ENCODE measurements at places on chromosomes 3 and 15.

DNA sequence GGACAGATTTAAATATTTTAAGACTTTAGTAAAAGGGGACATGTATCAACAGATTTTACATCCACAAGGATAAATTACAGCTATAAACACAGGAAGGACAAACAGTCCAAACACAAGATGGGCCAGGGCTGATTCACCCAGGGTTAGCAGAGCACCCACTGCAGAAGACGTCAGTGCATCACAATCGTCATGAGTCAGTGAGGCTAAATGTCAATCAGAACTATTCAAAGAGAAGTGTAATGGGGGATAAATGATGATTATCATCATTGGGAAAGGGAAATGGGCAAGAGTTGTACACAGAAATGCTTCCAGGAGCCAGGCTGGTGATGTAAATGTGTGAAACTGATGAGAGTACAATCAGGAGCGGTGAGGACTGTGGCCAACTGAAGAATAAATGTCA, 226.8 kb downstream of the PLCL2 start:
- DNase-seq = no peak

GRCh38 chr3:99128235-99128634, 226.7 kb upstream of the DCBLD2 start:
- DNase-seq = no peak

GRCh38 chr3:49666592-49666991, 7.6 kb upstream of the APEH start:
- DNase-seq = no peak

DNA sequence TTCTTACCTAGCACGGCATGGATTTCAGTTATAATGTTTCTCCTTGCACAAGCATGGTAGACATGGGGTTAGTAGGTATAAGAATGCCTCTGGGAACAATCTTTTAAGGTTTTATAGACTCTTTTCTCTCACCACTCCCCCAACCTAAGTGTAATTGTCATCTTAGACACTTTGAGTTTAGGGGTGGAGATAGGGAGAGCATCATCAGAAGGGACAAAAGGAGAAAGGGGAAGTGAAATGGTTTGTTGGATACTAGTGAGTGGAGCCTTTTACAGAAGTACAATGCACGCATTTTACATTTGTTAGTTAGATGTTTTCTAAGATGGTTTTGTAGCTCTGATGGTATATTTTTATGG, 189.2 kb downstream of the TP63 start:
- no peak for DNase-seq

- no peak for DNase-seq
Observed at GRCh38 chr3:30293621-30294240, 312.7 kb upstream of the TGFBR2 start.

DNA sequence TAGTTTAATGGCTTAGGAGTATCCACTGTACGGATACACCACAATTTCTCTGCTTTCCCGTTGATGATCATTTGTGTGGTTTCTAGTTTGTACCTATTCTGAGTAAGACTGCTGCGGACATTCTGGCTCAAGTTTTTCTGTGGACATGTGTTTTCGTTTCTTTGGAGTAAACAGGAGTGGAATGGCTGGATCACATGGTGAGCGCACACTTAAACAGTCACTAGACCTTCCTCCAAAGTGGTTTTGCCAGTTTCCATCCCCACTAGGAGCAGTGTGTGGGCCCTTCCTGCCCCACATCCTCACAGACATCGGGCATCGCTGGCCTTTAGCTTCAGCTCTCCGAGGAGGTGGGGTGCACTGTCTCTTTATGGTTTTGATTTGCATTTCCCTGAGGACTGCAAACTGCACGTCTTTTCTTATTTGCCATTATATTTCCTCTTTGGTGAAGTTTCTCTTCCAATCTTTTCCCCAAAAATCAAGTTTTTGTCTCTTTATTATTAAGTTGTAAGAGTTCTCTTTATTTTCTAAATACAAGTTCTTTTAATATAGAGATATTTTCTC, 94.1 kb downstream of the VGLL4 start:
- no peak for DNase-seq

Measured in stimulated activated CD4-positive, alpha-beta T cell treated with anti-CD3 and anti-CD28 coated beads, TNF-alpha, amount 100 ng/mL, for 1 hour (primary cell).